ENCODE measurements at places on chromosomes 3 and 15.

- H3K4me3 ChIP-seq: no peak overlapping the region
- H3K4me1 ChIP-seq: no peaks in the 10 kb centered on the region
- no peaks in the 10 kb centered on the region for H3K27me3 ChIP-seq
- H3K36me3 ChIP-seq: no peaks in the 10 kb centered on the region
- no peak for DNase-seq
Measured at GRCh38 chr15:55457401-55458022, 49.2 kb downstream of the PIERCE2 start.

DNA sequence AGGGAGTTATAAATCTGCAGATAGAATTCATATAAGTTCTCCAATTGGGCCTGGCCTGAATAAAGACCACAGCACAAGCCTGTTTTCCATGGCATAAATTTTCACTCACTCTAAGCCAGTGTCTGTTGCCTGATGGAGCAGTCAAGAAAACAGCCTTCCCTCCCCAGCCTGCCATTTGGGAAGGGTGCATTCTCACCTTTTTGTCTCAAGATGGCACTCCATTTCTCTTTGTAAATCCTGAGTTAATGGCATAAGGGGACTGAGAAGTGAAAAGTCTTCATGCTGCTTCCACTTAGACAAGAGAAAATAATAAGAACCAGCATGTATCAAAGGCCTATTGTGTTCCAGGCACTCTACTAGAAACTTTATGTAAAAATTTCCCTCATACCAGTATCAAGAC lies 115.6 kb upstream of the MANF start:
- H3K4me1 ChIP-seq: no peaks in the 10 kb centered on the region
- no peak overlapping the region for H3K4me3 ChIP-seq
- no peaks in the 10 kb centered on the region for H3K36me3 ChIP-seq
- no peak for DNase-seq
- H3K27me3 ChIP-seq: no peaks in the 10 kb centered on the region

DNA sequence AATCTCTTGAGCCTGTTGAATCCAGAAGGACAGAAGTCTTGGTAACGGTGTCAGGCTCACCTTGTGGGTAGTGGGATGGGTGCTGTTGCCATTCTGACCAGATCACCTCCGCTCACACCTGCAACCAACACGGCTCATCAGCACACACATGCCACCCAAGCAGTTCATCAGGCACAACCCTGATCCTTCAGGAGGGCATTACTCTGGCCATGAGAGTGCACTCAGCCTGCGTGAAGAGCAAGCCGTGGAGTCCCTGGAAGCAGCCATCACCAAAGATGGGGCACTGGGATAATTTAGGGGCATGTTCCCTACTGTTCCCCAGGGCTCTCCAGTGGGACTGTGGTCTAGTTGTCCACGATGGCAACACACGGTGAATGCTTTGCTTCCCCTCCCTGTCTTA lies 120.5 kb downstream of the SHQ1 start:
- H3K27ac ChIP-seq: peak overlapping the region; percentile 3
- no peak for DNase-seq
- H3K4me1 ChIP-seq: no peaks in the 10 kb centered on the region
- H3K27me3 ChIP-seq: no peaks in the 10 kb centered on the region
- no peaks in the 10 kb centered on the region for H3K36me3 ChIP-seq

GRCh38 chr15:100311154-100311625 lies 30.6 kb downstream of the ADAMTS17 start:
- no peaks in the 10 kb centered on the region for H3K27me3 ChIP-seq
- no peaks in the 10 kb centered on the region for H3K36me3 ChIP-seq
- peak overlapping the region; percentile 77 for H3K27ac ChIP-seq
- H3K4me1 ChIP-seq: no peaks in the 10 kb centered on the region
- H3K4me3 ChIP-seq: peak overlapping the region; percentile 10
- no peak for DNase-seq

GRCh38 chr3:10815487-10815886 lies 541 bp upstream of the SLC6A11 start:
- peaks cover 9% of the 10 kb centered on the region for H3K27me3 ChIP-seq
- peak overlapping the region; percentile 52 for H3K4me3 ChIP-seq
- H3K36me3 ChIP-seq: no peaks in the 10 kb centered on the region
- H3K4me1 ChIP-seq: peaks cover 4% of the 10 kb centered on the region
- H3K27ac ChIP-seq: no peak overlapping the region

DNA sequence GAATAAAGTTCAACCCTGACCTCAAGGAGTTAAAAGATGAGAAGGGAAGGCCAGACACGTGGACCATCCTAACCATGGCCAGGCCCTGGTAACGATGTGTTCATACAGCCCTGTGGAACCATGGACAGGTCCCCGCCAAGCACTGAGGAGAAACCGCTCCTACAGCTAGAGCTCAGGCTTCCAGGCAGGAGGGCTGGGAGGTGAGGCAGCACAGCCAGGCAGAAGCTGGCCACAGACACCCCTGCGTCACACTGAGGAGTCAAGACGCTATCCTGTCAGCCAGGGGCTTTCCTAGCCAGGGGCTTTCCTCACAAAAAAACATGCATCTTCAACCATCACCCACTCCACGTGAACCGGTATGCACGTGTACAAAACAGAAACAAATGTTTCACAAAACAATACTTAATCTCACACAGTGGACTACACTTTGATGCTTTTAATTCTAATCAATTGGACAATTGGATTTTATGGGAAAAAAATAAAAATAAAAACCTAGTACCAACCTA lies 73.2 kb downstream of the TBC1D2B start:
- no peak overlapping the region for H3K4me3 ChIP-seq
- no peak for DNase-seq
- H3K27ac ChIP-seq: peak overlapping the region; percentile 53

DNA sequence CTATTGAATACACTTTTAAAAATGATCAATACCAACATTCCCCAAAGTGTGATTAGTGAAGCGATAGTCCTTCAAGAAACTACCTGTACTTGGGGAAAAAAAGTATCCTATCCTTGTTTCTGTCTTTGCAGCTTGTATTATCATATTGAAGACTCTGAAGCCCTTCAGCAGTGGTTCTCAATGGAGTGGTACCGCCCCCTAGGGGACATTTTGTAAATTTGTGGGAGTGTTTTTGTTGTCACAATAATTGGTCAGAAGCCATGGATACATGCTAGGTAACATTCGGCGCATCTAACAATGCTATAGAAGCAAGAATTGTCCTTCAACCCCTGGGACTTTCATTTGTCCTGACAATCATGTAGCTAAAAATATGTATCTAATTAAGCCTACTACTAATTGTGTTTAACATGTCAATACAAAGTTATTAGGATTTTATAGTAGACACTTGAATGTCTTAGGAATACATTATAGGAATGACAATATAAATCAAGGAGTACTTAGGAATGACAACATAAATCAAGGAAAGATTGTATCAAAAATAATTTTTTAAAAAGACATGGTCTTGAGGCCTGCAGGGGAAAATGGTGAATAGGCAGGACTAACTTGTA lies 53.7 kb downstream of the NMD3 start:
- no peaks in the 10 kb centered on the region for H3K4me1 ChIP-seq
- H3K27me3 ChIP-seq: no peaks in the 10 kb centered on the region
- DNase-seq: no peak
- H3K4me3 ChIP-seq: no peak overlapping the region
- no peaks in the 10 kb centered on the region for H3K36me3 ChIP-seq
- H3K27ac ChIP-seq: no peak overlapping the region

GRCh38 chr15:77181305-77182074 lies 110.6 kb upstream of the TSPAN3 start:
- H3K4me1 ChIP-seq: no peaks in the 10 kb centered on the region
- no peak overlapping the region for H3K27ac ChIP-seq
- H3K4me3 ChIP-seq: no peak overlapping the region
- DNase-seq: no peak
- H3K36me3 ChIP-seq: no peaks in the 10 kb centered on the region

- DNase-seq: no peak
- no peaks in the 10 kb centered on the region for H3K36me3 ChIP-seq
- H3K27me3 ChIP-seq: no peaks in the 10 kb centered on the region
- H3K4me3 ChIP-seq: no peak overlapping the region
- H3K4me1 ChIP-seq: no peaks in the 10 kb centered on the region
Measured at GRCh38 chr3:168036619-168037018, 59.1 kb downstream of the GOLIM4 start.

DNA sequence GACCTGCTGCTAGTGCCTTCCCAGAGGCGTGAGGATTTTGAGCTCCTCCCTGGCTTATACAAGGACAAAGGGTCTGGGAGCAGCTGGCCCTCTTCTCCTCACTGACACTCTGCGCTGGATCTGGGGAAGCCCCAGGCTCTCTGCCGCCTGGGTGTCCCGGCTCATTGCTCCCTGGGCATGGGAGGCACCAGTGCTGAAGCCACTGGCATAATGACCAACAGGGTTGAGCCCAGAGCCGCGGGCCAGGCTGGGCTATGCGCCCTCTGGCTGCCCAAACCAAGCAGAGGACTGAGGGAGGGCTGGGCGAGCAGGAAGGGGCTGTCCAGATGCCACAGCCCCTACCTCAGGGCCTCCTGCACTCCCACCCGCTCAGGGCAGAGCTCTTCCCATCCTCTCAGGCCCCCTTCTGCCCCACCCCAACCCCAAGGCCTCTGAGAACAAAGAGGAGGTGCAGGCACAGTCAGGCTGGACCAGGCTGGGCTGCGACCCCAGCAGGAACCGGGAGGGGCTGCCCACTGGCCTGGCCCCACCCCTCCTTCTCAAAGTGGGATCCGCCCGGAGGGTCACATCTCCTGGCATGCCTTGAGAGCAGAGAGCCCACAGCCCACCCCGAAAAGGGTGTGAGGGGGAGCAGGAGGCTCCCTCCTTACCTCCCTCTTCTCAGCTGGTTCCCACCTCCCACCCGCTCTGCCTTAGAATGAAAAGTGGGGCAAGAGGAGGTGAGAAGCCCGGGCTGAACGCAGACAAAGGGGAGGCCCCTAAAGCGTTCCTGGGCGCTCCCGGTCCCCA lies 1.6 kb downstream of the LINGO1 start:
- H3K4me1 ChIP-seq: peaks cover 4% of the 10 kb centered on the region
- peak overlapping the region; percentile 3 for H3K4me3 ChIP-seq
- no peak overlapping the region for H3K27ac ChIP-seq
- DNase-seq: no peak
- no peaks in the 10 kb centered on the region for H3K36me3 ChIP-seq

GRCh38 chr3:23775254-23775909 lies 30.4 kb upstream of the UBE2E1 start:
- no peak overlapping the region for H3K27ac ChIP-seq
- H3K4me3 ChIP-seq: no peak overlapping the region
- H3K4me1 ChIP-seq: no peaks in the 10 kb centered on the region
- DNase-seq: no peak

GRCh38 chr3:111047812-111048435 lies 23.7 kb upstream of the NECTIN3 start:
- no peaks in the 10 kb centered on the region for H3K4me1 ChIP-seq
- no peaks in the 10 kb centered on the region for H3K27me3 ChIP-seq
- no peak overlapping the region for H3K4me3 ChIP-seq

- H3K36me3 ChIP-seq: no peaks in the 10 kb centered on the region
- DNase-seq: no peak
- no peaks in the 10 kb centered on the region for H3K4me1 ChIP-seq
- H3K27me3 ChIP-seq: no peaks in the 10 kb centered on the region
- no peak overlapping the region for H3K4me3 ChIP-seq
Measured at GRCh38 chr3:122257644-122258364, 67.2 kb upstream of the CSTA start.

GRCh38 chr3:150149651-150150051 lies 179.0 kb upstream of the PFN2 start:
- no peaks in the 10 kb centered on the region for H3K4me1 ChIP-seq
- no peaks in the 10 kb centered on the region for H3K36me3 ChIP-seq
- DNase-seq: no peak
- no peak overlapping the region for H3K27ac ChIP-seq
- H3K4me3 ChIP-seq: no peak overlapping the region
